Glutamatergic neuron (in vitro differentiated cells): ENCODE measurements at places on chromosomes 12 and 14. TPM values are rescaled to one million over a fixed set of nuclear protein-coding genes. Genes with fewer than 3 reads are reported as not detected.

DNA sequence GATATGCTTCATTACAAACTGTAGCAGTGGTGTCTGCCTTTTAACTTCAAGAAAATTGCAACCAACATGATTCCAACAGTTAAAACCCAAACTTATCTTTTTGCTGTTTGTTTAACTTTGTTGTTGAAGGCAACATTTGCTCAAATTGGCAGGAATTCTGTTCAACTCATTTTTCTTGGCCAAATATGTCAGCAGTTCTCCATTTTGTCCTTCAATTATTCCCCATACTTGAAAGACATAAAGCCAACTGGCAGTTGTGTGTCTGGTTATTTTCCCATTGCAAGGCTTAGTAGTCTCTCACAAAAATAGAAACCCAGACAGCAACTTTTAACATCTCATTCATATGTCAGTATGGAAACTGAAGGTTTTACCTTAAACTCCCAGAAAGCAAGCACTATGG lies 146.3 kb downstream of the LRIG3 start:
- DNase-seq, result no peak

GRCh38 chr12:101928556-101928955 lies 51.2 kb downstream of the DRAM1 start:
- no peak for DNase-seq

CAPZA3 gene
- total RNA-seq, result not detected

DNA sequence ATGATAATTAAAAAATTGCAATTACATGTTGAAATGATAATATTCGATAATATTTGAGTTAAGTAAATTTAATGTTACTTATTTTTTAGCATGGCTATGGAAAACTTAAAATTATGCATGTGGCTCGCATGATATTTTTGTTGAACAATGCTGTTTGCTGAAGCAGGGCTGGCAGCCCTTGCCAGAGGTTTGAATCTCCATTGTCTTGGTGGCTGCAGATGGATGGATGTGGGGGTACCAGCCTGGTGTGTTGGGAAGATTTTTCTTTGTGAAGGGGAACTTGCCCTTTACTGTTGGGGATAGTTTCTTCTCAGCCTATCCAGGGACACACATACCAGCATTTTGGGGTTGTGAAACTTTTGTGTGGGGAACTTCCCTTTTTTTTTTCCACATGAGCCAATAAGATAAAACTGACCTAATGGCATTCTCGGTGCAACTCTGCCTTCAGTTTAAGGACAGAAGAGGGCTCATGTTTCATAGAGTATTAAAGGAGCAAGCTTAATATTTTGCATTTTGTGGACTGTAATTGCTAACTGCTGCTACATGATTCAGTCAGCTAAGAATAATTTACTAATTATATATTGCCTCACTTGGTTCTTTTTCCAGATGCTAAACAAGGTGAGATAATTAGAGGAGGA lies 8.8 kb downstream of the RASSF3 start:
- DNase-seq, result no peak

- no peak for DNase-seq
Measured at GRCh38 chr14:56215180-56215579, 97.0 kb downstream of the PELI2 start.
